ENCODE measurements at places on chromosomes 5 and 9.

DNA sequence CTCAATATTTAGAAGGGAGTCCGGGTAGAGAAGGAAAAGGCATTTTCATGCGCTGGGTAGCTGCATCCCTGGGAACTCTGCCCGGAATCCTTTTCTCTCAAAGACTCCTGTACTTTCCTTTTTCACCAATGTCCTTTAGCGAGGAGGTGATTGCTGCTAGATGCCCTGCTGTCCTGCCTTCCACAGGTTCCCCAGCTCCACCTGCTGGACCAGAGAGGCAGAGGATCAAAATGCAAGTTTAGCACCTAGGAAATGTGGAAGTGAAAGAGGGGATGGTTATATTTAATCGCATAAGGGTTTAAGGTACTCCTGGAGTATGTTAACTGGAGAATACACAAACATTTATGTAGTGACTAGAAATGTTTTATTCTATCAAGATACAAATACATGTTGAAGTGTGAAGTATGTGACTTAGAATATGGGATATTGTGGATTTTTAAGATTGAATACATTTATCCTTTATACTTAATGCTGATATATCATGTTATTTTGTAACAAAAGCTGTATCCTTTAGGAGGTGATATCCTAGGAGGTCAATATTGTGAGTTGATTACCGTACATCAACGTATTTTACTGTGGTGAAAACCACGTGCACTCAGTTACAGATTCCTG, 145.7 kb downstream of the ARHGAP26 start:
- DNase-seq, result no peak

DNA sequence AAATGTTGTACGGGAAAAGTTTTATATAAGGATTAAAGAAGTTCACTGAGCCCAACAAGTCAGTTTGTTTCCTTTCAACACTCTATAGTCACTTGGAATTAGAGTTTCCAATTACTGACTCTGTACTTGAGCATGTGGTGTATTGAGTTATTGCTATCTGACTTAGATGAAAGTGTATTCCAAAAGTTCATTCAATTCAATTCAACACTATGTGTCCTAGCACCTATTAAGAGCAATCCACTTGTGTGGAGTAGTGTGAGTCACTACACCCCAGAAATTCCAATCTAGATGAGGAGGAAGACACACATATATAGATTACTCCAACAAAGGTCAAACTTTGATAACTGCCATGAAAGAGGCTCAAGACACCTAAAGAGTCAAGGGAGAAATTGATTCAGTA, 98.2 kb upstream of the SLCO6A1 start:
- no peak for DNase-seq

DNA sequence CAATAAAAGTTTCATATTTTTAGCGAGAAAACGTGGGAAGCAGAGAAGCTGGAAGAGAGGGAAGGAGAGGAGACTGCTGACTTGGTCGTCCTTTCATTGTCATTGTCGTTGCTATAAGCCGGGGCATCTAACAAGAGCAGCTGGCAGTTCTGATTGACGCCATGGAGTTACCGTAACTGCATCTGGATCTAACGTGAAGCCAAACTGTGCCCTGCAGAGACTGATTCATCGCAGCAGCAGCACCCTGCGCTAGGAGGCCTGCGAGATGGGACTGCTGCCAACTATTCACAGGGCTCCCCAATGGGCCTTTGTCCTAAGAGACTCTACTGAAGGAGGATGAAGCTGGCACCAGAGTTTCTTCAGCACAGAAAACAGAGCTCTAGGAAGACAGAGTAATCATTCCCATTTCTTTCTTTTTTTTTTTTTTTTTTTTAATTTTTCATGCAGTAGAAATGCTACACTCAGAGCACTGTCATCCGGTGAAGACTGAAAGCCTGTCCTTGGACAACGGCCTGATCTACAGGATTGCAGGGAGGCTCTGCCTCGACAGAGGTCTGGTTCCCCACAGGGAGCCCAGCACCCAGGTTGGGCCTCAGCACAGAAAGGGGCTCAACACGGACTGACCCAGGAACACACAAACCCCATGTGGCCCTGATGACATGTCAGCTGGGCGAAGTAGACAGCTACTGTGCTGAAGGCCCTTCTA, 47.8 kb downstream of the RETREG1 start:
- no peak for DNase-seq

GRCh38 chr5:158943057-158943456, 156.7 kb downstream of the EBF1 start:
- no peak for DNase-seq

GRCh38 chr5:133829786-133830185, 138.6 kb downstream of the C5orf15 start:
- DNase-seq, result no peak

DNA sequence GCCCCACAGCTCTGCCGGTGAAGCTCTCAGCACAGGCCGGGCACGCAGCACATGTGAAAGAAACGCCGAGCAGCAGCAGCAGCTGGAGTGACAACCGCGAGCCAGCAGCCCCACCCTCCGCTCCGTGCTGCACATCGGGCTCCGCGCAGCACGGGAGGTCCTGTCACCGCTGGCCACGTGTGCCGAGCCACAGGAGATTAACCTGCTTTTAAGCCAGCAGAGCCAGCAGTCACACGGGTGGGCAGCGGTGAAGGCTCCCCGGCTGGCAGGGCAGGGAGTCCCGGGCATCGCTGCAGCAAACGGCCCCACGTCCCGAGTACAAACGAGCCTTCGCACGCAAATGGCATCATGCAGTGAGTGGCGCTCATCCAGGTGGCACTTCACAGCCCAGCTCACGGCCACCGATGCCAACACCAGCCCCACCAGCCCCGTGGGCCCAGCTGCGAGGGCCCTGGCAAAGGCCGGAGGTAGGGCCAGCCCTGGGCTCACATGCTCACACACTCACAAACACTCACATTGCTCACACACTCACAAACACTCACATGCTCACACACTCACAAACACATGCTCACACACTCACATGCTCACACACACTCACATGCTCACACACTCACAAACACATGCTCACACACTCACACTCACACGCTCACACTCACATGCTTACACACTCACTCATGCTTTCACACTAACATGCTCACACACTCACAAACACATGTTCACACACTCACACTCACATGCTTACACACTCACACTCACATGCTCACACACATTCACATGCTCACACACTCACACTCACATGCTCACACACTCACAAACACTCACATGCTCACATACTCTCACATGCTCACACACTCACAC, 11.1 kb downstream of the CCDC187 start:
- DNase-seq, result no peak

- no peak for DNase-seq
Observed at GRCh38 chr5:59328709-59329296, 564.7 kb downstream of the PDE4D start.

DNA sequence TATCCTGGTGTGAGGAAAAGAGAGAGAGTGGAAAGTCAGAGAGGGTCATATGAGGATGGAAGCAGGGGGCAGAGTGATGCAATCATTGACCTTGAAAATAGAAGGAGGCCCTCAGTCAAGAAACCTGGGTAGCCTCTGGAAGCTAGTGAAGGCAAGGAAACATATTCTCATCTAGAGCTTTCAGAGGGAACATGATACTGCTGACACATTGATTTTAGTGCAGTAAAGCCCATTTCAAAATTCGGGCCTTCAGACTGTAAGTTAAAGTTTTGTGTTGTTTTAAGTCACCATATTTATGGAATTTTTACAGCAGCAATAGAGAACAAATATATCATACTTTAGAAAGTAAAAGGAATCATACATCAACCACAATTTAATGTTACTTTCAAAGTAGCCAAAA, 87.0 kb downstream of the ADAMTS19 start:
- DNase-seq, result no peak

GRCh38 chr5:132057498-132058255, 2.8 kb upstream of the IL3 start:
- no peak for DNase-seq

GRCh38 chr9:214648-215493, at the start of gene DOCK8:
DOCK8 (plus strand) TSS chr9:214865; CDS start chr9:214977, 112 bp downstream.
- DNase-seq, result peak; percentile 37

GRCh38 chr9:131963072-131964030, 116.3 kb downstream of the MED27 start:
- DNase-seq, result no peak

DNA sequence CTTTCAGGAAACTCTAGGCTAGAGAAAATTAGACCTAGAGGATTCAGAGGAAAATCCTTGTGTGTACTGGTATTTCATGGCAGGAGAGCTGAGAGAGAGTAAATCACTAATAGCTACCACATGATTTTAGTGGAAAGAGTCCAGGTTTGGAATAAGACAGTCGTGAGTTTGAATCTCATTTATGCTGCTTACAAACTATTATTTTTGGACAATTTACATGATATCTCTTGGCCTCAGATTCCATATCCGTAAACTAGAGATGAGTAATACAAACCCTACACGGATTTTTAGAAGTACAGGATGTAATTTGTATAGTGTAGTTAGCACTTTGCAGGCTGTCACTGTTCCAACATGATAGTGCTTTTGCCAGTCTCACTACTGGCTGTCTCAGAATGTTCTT, 2.7 kb downstream of the IL31RA start:
- no peak for DNase-seq

GRCh38 chr5:145811834-145812625, 23.1 kb downstream of the PRELID2 start:
- DNase-seq, result no peak

DNA sequence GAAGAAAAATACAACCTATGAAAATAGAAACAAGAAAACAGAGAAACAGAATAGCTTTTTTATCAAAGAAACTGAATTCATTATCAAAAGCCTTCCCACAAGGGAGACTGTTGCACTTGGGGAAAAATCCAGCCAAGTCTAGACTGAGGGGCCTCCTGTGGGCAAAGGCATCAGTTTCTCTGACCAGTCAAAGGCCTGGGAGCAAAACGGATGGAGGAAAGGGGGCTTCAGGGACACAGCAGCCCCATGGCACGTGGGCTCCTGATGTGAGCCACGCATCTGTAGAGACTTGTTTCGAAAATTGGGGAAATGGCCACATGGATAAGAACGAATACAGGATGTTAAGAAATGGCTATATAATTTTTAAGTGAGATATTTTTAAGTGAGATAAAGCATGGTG, 21.1 kb downstream of the ZDHHC11B start:
- DNase-seq, result no peak

GRCh38 chr9:136837146-136837855, 5.0 kb upstream of the AJM1 start:
- DNase-seq, result no peak

DNA sequence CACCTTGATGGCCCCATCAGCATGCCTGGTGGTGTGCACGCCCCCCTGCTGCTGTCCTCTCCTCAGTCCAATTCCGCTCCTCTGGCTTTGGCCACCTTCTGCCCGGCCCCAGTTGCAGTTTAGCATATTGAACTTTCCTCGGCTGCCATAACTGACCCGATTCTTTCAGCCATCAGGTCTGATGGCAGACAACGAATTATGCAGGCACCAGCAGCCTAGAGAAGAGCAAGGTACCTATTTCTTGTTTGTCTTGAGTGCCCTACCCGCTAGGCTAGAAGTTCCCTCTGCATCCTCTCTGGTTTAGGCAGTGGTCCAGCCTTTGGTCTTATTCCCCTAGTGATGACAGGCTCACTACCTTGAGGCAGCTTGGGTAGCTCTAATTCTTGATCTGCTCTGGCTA, 43.0 kb upstream of the SLC25A51 start:
- DNase-seq, result no peak

DNA sequence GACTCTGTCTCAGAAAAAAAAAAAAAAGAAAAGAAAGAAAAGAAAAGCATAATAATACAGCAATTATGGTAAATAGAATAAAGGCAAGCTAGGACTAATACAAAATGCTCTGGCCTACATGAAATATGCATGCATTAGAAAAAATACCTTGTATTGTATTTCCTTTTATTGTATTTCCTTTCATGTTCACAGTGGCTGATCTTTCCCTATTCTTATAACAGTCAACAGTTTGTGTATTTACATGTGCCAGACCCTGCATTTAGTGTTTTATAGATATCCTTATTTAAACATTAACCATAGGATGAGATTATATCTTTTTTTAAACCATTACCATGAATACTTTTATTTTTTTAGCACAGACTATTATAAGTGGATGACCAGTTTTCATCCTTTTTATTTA, 56.3 kb upstream of the ARL15 start:
- no peak for DNase-seq

DNA sequence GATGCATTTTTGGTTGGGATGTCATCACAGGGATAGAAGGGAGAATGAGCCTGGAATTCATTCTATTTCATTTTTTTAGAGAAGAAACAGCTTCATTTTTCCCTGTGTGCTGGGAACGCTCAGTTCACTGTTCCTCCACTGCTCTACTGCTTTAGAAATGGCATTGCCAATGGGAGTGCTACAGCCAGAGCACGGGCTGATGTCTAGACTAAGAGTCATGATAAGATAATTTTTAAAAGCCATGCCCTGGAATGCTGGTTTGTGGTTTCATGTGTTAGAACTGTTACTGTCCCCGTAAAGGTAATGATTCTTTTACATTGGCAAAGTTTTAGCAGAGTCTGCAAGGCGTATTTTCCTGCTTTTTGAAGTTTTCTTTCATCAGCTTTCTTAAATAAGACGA, 119.6 kb downstream of the SEMA6A start:
- no peak for DNase-seq

- DNase-seq, result no peak
Observed at GRCh38 chr5:107538331-107538730, 132.4 kb downstream of the EFNA5 start.

DNA sequence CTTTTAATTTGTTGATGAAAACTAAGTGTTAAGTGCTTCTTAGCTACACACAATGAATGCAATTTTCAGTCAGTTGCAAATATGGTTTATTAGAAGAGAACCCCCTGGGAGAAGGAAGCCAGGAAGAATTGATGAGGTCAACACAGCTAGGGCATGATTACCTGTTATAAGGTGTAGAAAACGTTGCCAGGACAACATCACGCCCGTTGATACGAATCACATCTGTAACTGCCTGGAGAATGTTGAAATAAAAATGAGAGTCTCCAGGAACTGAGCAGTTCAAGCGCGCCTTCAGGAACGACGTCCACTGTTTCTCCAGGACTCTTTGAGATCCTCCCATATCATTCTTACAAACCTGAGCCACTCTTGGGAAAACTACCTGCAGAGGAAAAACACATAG, 88.0 kb downstream of the SEMA6A start:
- no peak for DNase-seq

- DNase-seq, result no peak
Observed at GRCh38 chr9:93258419-93258817, 74.5 kb downstream of the WNK2 start.

- DNase-seq, result no peak
Observed at GRCh38 chr9:21589344-21590056, 107.4 kb upstream of the IFNE start.

DNA sequence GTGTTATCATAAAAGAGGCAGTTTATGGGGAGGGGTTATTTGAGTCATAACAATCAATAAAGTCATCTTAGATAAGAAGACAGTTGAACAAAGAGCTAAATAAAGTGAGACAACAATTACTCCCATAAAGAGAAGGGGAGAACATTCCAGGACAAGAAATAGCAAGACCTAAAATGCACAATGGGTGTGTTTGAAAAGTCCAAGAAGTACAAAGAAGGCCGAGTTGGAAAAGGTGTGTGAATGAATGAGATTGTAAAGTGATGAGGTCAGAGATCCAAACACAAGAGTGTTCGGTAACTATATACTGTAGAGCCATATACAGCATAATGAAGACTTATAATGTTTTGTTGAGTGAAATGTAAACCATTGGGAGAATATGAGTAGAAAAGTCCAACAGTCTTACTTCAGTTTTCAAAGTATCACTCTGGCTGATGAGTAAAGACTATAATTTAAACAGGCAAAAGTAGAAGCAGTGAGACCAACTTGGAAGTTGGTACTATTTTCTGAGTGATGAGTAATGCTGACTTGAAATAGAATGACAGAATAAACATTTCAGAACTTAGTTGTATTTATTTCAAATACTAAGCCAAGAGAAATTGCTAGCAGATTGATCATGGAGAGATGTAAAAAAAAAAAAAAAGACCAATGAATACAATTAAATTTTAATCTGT, 868.7 kb upstream of the CDH9 start:
- no peak for DNase-seq
